ENCODE measurements at places on chromosomes 12 and 14.

GRCh38 chr14:74955229-74956026, at the start of gene PGF:
TSS of gene PGF (minus strand) at chr14:74955597. CDS start at chr14:74955242, 355 bp downstream.
- DNase-seq: peak; percentile 47

GRCh38 chr14:32397861-32398640, 69.0 kb downstream of the AKAP6 start:
- no peak for DNase-seq

DNA sequence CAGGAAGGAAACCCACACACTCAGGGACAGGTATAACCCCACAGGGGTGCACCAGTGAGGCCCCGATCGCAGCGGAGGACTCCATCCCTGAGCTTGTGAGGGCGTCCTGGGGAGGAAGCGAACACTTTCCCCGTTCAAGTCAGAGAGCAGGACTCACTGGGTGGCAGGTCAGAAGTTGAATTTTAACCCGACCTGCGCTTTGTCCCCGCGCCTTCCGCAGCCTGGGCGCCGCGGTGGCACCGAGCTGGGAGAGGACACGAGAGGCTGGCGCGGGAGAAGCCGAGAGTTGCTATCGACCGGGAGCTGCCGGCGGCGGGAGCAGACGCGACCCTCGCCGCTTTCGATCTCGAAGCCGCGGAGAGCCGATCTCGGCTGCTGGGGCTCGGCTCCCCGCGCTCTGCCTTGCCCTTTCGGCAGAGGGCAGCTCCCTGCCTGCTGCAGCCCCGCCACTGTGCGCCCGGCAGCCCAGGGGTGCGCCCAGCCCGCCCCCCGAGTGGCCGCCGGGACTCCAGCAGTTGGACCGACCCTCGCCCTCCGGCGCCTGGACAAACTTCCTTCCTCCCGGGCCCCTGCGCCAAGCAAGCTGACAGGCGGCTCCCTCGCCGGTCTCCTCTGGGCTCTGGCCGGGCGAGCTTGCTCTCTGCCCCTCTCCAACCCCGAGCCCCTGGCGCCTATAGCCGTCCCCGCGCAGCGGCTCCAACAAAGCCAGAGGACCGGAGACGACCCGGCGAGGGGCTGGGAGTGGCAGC, 918 bp downstream of the LIN7A start:
- DNase-seq: no peak

- DNase-seq: no peak
Observed at GRCh38 chr14:88204221-88204620, 118.8 kb downstream of the KCNK10 start.

DNA sequence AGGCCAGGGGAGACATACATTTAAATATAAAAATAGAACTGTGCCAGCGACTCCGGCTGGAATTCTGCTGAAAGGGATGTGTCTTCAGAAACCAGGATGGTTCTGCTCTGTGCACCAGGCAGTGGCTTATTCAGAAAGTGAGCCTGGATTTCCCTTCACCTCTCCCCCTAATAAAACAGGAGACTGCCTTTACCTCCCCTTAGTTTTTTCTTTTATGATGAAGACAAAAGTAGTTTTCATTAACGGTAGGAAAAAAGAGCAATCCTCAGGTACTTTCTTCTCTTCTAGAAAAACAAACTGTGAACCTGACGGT, 346 bp downstream of the SLC7A8 start:
- DNase-seq: no peak

- DNase-seq: no peak
Observed at GRCh38 chr12:6478416-6478815, 7.9 kb upstream of the VAMP1 start.

DNA sequence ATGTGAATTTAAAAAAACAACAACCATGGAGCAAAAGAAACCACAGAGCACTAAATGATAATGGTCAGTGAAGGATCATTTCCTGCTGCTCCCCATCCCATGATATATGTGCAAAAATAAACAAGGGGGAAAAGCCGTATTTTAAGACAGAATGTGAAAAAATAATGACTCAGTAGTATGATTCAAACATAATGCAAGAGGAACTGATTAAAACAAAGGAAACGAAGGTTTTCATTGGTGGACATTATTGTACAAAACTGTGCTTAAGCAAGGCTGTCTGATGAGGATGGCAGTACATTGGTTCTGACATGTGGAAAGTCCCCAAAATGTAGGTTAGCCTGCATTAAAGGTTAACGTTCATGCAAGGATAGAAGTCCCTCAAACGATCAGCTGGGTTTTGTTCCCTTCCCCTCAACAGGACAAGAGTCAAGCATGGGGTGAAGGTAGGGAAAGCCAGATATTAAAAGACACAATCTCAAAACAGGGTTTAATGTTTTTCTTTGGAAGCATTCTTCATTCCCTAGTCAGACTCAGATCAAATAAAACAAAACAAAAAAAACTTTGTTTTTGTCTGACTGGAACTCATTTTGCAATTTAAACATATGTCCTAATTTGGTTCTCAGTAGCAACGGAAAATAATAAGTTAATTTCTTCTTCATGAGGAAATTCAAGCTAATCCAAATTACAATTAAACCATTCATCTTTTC, 26.3 kb upstream of the PTGDR start:
- DNase-seq: no peak

DNA sequence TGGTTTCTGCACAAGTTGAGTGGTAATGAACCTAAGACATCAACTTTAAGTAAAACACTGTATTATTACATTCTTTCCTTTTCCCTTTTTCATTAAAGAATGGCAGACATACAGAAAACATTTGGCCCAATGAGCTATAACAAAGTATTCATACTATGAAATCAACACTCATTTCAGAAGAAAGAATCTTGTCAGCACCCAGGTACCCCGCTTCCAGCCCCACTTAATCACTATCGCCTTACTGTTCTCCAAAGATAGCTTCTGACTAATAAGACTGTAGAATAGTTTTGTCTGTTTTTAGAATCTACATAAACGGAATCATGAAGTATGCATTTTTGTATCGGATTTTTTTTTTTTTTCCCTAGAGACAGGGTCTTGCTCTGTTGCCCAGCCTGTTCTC, 9.5 kb downstream of the CNTN1 start:
- no peak for DNase-seq

GRCh38 chr14:103185051-103186029, 62.1 kb downstream of the TNFAIP2 start:
- DNase-seq: no peak

DNA sequence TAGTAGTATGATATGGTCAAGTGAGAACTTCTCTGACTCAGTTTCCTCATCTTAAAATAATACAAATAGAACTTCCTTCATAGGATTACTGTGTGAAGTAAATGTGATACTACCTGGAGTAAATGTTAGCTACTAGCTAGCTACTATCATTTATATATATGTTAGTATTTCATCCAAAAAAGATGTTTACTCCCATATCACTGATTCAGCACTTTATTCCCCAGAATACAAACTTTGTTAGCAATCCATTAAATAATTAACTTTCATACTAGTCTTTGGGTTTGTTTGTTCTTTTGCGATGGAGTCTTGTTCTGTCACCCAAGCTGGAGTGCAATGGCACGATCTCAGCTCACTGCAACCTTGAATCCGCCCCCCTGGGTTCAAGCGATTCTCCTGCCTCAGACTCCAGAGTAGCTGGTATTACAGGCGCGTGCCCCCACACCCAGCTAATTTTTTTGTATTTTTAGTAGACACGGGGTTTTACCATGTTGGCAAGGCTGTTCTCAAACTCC, 8.4 kb downstream of the SBNO1 start:
- no peak for DNase-seq

GRCh38 chr12:131365821-131366260, 345.0 kb upstream of the SFSWAP start:
- DNase-seq: no peak

GRCh38 chr14:21498540-21499526, 12.3 kb downstream of the METTL3 start:
- DNase-seq: no peak

GRCh38 chr14:76348898-76349297, 27.0 kb upstream of the ESRRB start:
- no peak for DNase-seq

- DNase-seq: no peak
Observed at GRCh38 chr12:65878540-65878939, 54.3 kb downstream of the HMGA2 start.

DNA sequence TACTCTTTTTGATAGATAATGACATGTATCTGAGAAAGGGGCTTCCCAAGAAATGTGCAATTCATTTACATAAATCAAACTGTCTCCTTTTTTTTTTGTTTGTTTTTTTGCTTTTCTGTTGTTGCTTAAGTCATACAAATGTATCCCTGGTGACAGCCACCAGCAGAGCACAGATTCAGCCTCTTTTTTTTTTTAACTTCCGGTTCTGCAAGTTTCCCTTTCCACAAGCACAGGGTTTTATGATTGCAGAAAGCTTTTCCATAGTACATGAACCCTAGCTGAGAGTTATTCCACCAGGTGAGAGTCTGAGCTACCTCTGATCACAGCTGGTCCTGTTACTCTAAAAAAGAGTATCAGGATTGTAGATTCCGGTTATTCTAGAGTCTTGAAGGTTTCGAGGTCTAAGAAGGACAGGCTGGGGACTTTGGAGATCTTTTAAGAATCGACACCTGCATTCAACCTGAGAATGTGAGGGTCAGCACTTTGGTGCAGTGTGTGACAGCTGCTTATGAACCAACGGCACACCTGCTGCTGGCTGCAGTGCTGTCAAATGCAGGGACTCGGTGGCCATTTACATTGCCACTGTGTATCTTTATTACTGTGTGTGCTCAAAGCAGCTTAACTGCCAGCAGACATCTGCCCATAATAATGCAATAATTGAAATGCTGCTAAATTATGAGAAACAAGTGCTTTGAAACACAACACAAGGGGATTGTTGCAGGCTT, 551.7 kb downstream of the NRXN3 start:
- DNase-seq: no peak

DNA sequence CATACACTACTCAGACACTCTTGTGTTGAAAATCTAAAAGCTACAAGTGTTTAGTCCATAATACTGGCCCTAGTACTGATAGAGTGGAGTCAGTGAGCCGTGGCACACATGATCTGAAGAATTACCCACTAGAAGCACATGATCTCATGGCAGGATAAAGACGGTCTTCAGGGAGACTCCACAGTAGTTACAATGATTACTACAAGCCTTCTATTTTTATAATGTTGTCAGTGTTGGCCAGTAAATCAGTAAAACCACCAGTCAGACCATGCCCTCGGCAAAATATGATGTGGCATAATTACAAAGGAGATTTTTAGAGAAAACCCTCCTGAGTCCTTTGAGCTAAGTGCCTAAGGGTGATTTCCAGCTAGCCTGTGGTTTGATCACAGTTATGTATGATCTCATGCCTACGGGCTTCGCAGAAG, 114.9 kb downstream of the PDZRN4 start:
- no peak for DNase-seq

DNA sequence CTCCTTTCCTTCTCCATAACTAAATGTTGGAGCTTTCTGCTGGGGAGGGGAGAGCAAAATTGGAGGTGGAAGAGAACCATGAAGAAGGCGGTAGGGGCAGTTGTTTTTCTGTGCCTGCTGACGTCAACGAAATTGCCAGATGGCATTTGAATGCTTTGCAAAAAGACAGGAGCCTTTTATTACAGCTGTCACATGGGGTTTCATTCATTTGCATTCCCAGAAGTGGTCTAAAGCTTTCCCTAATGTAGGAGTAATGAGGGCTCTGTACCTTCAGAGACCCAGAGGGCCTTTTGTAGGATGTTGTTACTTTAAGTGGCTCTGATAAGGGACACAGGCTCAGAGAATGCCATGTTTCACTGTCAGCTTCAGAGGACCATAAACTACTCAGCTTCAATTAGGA, 107.1 kb upstream of the SLCO1C1 start:
- no peak for DNase-seq

GRCh38 chr12:97063292-97063935, 156.4 kb downstream of the NEDD1 start:
- no peak for DNase-seq

- DNase-seq: no peak
Observed at GRCh38 chr14:65187421-65188049, 85.2 kb upstream of the MAX start.

DNA sequence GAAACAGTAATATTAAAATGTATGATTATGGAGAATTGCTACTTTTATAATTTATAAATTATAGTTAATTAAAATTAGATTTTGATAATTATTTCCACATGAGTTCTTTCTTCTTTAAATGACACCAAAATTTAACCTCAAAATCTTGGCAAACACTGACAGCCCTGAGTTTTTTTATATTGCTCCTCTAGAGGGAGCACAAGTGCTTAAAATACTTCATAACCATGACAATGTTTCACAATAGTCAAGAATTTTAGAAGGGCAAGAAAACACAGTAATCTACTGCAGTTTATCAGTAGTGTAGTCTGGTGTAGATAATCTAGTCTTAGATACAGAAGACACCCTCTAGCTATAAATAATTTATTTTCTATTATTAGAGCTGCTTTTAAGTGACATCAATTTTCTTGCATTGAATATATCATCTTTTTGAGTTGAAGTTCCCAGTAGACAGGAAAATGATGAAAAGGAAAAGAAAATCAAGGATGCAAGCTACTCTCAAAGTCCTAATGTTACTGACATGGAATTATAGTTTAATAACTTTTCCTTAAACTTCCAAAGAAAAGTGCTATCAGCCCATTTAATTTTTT, 14.3 kb upstream of the PTGER2 start:
- no peak for DNase-seq

- no peak for DNase-seq
Observed at GRCh38 chr12:124852911-124853427, 10.7 kb downstream of the SCARB1 start.

DNA sequence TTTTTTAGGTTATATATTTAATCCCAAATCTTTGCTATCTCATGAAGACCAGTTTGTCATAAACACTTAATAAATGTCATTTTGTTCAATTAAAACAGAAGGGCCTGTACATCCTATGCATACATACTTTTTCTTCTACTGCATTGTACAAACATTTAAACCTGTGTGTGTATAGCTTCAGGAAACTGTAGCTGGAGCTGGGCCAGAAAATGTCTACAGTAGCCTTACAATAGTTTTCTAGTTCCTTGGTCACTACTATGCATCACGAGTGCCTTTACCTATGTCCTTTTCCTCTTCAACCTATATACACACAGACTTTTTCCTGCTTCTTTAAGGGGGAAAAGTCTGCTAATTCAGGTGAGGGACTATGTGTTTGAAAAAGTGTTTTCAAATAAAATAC, 302.8 kb downstream of the PAWR start:
- no peak for DNase-seq

DNA sequence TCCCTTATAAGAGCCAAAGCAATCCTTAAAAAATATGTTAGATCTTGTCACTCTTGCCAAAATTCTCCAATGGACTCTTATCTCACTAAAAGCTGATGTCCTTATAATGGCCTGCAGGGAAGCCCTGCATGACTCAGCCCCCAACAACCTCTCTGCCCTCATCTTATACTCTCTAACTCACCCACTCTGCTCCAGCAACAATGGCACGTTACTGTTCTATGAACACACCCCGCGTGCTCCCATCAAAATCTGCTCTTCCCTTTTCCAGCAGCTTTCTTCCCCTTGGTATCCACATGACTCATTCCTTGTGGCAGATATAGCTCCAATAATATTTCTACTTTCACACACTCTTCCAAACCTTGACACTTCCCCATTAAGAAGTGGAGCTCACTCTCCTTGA, 108.1 kb downstream of the DENND5B start:
- DNase-seq: no peak

Measured in activated CD4-positive, CD25-positive, alpha-beta regulatory T cell treated with anti-CD3 and anti-CD28 coated beads, Interleukin-2, amount 50 U/mL, for 72 hours (primary cell).